ENCODE measurements at places on chromosomes 1 and 21.

- DNase-seq, result no peak
Observed at GRCh38 chr1:244963231-244963826, 99.0 kb upstream of the HNRNPU start.

DNA sequence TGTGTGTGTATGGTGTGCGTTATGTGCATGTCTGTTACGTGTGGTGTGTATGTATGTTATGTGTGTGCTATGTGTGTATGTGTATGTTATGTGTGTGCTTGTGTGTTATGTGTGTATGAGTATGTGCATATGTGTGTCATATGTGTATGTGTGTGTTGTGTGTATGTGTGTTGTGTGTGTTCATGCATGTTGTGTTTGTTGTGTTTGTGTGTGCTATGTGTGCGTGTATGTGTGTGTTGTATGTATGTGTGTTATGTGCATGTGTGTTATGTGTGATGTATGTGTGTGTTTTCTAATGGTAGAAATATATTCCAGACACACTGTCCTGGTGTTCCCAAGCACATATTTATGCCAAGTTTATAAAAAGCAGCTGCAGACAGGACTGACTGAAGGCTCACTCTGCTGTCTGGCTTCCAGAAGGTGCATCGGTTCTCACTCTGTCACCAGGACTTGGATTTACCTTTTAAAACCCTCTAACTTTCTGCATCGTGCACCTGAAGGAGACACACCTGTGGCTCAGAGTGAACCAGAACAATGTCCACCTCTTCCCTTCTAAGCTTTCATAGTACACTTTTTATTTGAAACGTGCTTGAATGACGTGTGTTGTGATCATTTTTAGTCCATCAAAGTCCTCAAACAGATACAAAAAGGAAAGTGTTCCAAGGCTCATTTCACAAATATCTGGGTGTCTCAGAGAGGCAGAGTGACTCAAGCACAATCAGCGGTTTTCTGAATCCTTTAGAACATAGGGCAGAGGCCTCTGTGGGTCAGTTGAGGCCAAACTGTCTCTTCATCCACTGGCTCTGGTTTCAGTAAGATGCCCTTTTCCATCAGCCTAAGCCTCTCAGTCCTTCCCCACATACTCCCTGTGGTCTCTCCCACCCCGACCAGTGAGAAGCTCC lies 49.9 kb downstream of the TOMM20 start:
- no peak for DNase-seq

- no peak for DNase-seq
Observed at GRCh38 chr1:72109916-72110315, 172.4 kb downstream of the NEGR1 start.

DNA sequence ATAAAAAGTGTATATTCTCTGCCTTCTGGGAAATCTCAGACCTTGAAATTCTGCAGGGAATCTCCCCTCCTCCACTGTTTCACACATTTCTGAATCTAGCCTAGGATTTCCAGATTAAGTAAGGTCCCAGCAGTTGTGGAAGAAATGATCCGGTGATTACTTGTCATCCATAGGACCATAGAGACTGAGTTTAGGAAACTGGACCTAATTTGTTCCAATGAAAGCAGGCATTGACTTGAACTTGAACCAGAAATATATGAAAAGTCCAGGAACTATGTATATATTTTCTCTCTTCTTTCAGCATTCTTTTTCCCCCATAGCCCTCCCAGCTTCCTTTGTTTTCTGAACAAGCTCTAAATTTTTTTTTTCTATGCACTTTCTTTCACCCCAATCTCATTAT lies 149.5 kb upstream of the SPAG17 start:
- no peak for DNase-seq

GRCh38 chr21:43645976-43646375 lies 13.3 kb downstream of the HSF2BP start:
- no peak for DNase-seq

DNA sequence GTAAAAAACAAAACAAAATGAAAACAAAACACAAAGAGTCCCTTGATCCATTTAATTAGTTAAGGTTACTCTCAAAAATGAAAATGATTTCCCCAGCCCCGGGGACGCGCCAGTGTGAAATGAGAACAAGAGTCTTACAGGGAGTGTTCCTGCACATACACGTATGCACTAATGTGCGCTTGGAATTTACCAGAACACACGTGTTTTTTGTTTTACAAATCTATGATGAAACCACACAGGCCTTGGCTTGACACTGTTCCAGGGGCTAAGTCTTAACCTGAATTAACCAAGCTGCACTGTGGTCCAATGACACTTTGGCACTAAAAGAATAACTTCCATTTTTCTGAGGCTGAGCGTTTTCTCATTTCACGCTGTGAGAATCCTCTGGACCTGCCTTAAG lies 63.7 kb downstream of the SLC45A1 start:
- no peak for DNase-seq

- DNase-seq, result no peak
Observed at GRCh38 chr1:119622311-119623192, 25.5 kb downstream of the ZNF697 start.

DNA sequence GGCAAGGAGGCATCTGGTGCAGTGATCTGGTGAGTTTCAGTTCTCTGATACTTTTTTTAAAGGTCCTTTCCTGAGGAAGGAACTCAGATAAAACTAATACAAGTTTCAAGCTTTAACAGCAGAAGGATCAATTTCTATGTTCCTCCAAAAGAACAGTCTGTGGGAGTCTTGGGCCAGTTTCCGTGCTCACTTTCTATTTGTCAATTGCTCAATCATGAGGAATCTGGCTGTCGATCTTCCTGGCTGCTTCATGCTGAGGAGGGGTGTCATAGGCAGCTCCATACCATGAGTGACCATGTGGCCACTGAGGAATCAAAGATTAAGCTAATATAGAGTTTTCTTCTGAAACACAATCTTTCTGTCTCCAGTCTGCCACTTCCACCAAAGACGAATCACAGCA lies 11.4 kb upstream of the TMEM125 start:
- DNase-seq, result no peak

- no peak for DNase-seq
Observed at GRCh38 chr1:29805896-29806160, 569.5 kb downstream of the PTPRU start.

DNA sequence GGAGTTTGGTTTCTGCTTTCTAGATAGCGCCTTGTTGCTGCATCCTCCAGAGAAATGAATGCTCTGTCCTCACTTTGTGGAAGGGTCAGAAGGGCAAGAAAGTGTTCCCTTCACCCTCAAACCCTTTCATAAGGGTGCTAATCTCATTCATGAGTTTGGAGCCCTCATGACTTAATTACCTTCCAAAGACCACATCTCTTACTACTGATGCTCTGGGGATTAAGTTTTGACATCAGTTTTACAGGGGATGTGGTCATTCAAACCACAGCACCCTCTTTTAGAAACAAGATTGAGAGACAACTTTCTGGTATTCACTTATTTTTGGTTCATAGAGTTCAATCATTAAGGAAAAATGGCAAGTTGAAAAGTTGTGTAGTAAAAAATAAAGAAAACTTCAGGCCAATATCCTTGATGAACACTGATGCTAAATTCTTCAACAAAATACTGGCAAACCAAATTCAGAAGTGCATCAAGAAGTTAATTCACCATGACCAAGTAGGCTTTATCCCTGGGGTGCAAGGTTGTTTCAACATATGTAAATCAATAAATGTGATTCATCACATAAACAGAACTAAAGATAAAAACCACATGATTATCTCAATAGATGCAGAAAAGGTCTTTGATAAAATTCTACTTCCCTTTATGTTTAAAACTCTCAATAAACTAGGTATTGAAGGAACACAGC lies 442.1 kb downstream of the PTBP2 start:
- DNase-seq, result no peak

DNA sequence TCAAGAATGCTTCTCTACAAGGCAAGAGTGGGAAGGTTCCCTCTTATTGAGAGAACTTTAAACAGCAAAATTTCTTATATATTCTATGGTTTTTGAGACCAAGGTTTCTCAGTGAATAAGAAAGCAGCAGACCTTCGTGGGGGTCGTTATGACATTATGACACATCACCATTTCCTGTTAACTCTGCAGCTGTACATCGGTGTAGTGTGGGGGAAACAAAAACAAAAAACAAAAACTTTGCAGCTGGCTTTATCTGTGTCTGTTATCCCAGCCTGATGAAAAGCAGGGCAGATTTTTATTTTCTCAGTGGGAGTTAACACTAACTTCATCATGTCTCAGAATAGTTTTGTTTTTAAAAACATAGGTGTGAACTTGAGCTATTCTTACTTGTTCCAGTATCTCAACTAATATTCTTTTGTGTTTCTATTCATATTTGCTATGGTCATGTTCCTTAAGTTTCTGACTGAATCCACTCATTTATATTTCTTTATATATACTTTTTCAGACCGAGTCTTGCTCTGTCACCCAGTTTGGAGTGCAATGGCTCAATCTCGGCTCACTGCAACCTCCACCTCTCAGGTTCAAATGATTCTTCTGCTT lies 2.1 kb downstream of the SDE2 start:
- DNase-seq, result no peak

DNA sequence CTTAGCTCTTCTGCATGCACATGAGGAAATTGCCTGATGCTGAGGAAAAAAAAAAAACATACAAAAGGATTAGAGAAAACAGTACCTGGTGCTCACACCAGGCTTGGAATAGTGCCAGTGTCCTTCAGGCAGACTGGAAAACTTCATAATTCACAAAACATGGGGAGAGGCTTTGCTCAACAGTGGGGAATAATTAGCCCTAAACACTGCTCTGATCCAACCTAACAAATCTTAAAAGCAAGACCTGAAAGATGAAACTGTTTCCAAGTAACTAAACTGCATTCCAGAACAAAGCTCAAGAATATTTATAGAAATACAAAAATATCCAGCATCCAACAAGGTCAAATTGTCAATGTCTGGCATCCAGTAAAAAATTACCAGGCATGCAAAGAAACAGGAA lies 124.8 kb downstream of the AK5 start:
- no peak for DNase-seq

DNA sequence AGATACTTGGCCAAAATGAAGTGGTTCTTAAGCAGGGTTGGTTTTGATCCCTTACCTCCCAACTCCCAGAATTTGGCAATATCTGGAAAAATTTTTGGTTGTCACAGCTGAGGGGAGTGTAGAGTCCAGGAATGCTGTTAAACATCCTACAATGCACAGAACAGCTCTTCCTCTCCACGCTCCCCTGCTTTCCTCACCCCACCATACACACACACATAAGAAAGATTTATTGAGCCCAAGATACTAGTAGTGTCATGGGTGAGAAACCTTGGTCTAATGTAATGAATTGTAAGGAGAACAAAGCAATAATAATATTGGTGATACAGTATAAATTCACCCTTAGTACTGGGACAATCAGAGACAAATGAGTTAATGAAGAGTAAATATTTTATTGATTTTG lies 47.8 kb downstream of the ASB17 start:
- no peak for DNase-seq

DNA sequence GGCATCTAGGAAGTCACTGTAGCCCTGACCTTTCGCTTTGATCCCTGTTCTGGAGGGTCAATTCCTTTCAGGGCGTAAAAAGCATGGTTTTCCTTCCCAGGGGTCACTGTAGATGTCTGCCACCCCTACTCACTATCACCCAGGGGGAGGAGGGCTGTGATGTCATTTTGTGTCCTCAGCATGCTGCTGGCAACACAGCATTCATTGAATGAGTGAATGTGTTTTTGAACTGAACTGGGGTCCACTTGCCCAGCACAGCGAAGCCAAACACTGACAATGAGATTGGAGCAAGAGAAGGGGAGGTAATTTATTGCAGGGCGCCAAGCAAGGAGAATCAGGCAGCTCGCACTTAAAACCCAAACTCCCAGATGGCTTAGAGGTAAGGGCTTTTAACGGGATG lies 78.2 kb upstream of the PGBD5 start:
- no peak for DNase-seq

- no peak for DNase-seq
Observed at GRCh38 chr1:159869607-159870006, 7.2 kb upstream of the VSIG8 start.

- DNase-seq, result no peak
Observed at GRCh38 chr1:159261721-159262494, 40.2 kb upstream of the FCER1A start.

DNA sequence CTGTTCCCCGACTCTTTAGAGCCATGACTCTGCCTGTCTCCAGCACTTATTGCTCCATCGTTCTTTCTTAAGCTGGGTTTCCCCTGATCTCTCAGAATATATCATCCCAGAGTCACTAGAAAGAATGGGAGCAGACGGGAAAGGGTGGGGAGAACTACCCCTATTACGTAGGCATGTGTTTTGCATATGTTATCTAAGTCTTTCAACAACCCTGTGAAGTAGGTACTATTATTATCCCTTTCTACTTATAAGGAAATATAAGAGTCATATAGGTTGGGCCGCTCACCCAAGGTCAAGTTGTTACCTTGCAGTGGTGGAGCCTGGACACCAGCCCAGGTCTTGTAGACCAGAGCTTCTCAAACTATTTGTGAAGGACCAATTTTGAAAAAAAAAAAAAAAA lies 38.7 kb downstream of the ELF3 start:
- no peak for DNase-seq

DNA sequence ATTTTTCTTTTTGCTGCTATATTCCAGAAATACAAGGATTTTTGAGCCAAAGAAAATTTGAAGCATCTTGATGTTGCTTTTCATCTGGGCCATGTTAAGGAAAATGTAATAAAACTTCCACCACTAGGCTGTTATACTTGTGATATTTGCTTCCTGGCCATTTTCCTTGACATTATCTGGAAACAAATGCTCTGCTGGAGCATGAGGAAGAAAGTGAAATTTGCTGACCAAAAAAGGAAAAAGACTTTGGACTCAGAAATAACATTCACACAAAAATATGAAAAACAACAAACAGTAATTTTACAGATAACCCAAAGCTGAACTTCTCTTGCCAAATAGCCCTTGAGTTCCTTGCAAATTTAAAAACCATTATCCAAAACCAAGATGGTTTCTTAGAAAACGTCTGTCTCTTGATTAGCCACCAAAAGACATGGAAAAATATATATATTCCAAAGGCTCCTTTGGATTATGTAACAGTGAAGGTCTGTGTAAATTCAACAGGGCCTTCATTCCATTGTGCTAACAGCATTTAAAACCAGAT lies 344.5 kb downstream of the LMX1A start:
- DNase-seq, result no peak

All from left renal pelvis (tissue), 4 donors.